Stimulated activated CD8-positive, alpha-beta memory T cell treated with anti-CD3 and anti-CD28 coated beads, Interleukin-7, amount 100 ng/mL, for 48 hours (primary cell): ENCODE measurements at places on chromosomes 6 and 20.

DNA sequence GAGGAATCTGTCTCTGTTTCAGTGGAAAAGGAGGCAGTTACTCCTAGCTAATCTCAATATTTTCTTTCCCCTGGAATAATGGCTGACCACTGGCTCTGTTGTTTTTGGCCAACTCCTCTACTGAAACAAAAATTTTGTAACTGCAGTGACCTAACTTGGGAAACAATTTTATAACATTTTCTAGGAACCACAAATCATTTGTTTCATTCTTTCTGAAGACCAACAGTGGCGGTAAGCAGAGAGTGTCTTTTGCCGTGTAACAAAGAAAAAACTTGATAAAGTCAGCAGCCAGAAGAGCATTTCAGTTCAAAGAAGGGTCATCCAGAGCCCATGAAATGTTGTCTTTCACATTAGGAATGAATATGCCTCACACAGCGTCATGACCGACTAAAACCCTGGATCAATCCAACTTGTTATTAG lies 11.8 kb upstream of the BFSP1 start:
- no peak for DNase-seq

DNA sequence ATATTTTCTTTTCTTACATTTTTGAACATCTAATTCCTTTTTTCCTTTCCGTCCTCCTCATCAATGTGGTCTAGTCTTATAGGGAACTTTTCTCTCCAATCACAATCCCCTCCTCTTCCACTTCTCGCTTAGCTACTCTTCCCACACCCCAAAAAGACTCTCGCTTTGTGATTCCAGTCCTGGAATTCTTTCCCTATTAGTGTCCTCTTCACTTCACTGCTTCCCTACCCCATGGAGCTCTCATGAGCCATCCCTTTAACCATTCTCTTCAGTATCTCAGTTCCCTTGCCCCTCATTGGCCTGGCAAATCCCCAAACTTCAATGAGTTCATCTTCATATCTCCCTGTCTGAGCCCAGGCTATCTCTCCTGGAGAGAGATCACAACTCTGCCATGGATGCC lies 55.3 kb upstream of the CEP85L start:
- no peak for DNase-seq

GRCh38 chr6:128365520-128366160 lies 154.8 kb downstream of the PTPRK start:
- DNase-seq = no peak

DNA sequence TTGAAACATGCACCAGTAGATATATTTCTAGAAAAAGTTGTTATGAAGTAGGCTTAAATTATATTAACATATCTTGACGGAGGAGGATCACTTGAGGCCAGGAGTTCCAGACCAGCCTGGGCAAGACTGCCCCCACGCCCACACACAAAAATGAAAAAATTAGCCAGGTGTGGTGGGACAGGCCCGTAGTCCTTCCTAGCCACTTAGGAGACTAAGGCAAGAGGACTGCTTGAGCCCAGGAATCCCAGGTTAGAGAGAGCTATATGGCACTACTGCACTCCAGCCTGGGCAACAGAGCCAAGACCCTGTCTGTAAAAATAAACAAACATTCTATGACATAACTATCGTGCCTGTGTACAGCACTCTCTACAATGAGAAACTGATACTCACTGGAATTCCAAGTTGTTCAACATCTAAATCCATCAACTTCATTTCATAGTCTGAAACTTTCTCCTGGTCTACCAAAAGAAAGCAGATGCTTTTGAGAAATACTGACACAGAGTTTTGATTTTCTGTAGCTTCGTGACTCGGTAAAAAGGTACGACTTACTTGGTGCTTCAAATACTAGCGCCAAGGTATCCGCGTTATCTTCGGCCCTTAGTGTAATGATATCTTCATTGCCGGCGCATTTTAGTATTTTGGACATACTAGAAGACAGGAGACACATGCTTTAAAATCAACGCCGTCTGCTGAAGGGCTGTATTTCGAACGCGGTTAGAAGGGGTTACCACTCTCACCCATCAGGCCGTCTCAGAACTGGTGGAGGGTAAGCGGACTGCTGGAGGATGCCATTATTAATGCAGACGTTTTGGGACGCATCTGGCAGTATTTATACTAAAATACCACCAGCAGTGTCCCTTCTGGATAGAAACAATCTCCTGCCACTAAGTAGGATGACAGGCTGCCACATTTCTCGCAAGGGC lies 1.3 kb downstream of the PCNA start:
- DNase-seq = no peak

DNA sequence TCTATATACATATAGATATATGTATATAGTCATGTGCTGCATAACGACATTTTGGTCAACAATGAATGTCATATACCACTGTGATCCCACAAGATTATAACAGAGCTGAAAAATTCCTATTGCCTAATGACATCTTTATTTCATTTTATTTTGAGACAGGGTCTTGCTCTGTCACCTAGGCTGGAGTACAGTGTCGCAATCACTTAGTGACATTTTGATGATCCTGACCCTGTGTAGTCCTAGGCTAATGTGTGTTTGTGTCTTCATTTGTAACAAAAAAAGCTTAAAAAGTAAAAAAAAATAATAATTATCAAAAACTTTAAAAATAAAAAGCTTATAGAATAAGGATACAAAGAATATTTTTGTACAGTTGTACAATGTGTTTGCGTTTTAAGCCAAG lies 4.0 kb upstream of the FAM8A1 start:
- no peak for DNase-seq
